ENCODE measurements at places on chromosomes 12 and 14.
A peak's percentile ranks its signal among the peaks of the same experiment; 100 is the strongest.

GRCh38 chr14:102764220-102764671 is 13.0 kb upstream of the TRAF3 start:
- DNase-seq, result no peak

DNA sequence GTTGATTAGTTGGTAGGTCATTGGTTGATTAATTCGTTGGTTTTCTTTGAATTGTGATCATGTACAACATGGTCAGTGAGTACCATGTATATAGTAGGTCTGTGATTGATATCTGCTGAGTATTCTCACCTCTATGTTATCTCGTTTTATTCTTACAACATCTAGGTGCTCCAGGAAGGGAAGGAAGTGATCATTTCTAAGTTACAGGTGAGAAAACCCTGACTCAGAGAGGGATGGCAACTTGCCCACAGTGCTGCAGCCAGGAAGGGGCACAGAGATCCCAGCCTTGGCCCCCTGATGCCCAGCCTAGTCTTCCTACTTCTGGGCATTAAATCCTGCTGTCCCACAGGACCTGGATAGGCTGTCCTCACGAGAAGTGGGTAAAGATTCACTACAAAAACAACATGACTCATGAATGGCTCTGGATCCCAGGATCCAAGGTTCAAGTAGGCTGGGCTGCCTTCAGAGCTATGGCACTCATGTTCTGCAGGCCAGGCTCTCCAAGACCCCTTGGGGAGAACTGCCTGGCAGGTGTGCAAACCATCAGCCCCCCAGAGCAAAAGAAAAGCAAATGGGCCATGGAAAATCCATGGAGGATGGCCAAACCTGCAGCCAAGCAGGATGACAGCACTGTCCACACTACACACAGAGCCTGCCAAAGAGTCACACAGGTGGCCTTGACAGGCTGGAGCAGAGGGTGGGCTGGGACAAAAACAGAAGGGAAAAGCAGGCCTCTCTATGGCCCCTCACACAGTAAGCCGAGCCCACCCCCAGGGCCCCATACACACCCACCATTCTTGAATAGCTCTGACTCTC is 146.2 kb downstream of the BCL11B start:
- no peak for DNase-seq

DNA sequence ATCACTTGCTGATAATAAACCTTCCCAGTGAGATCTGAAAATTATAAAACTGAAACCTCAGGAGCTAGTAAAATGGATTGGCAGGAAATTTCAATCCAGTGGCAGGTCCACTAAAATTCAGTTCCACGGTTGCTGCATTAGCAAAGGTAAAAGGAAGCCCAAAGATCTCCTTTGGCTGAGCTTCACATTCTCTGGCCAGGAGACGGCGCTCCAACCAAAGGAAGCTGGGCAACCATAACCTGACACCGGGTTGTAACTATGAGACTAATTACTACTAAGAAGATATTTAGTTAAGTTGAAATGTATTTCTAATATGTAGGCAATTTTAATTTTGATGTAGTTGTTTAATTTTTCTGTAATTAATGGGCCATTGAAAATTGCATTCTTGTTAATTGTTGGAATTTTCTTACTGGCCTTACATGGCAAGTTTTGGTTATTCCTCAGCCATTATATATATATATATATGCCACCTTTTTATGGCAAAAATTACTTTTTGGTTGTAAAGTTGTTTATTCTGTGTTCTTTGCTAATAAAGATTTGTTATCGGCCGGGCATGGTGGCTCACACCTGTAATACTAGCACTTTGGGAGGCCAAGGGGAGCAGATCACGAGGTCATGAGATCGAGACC is 17.0 kb downstream of the OR8S1 start:
- DNase-seq, result no peak

GRCh38 chr12:26122061-26122680 is 2.7 kb downstream of the BHLHE41 start:
- DNase-seq, result no peak

- no peak for DNase-seq
Measured at GRCh38 chr12:116257215-116257614, 20.3 kb downstream of the MED13L start.

DNA sequence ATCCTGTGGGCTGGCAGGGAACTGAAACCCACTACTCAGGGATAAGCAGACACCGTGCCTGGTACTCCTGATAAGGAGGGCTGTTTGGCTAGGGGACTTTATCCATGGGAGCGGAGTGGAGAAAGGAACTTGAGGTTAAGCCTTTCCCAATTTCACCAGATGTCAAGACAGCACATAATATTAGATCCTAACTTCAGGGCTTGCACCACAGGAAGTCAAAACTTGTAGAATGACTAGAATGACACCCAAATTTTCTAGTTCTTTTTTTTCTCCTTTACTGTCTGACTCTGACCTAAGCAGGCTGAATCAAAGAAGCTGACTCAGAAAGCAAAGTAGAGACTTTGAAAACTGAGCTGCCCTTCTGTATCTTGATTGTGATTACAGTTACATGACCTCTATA is 7.1 kb upstream of the CGRRF1 start:
- DNase-seq, result no peak

DNA sequence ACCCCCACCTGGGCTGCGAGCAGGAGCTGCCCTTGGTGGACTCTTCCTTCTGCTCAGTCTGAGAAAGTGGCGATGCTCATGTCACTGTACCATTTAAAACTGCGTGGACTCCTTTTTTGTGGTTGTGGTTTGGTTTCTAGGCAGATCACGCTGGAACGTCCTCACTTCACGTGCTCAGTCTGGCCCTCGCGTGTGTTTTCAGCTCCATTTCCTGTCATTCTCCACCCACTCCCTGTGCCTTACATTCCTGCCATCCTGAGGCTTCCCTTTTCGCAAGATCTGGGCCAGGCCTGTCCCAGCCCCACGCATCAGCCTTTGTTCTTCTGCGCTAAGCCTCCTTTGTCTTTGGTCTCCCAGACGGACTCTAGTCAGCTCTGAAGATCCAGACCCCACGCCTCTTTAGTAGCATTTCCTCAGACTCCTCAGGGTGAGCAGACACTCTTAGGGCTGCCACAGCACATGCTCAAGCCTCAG is 105.4 kb downstream of the FBXL14 start:
- DNase-seq, result no peak

DNA sequence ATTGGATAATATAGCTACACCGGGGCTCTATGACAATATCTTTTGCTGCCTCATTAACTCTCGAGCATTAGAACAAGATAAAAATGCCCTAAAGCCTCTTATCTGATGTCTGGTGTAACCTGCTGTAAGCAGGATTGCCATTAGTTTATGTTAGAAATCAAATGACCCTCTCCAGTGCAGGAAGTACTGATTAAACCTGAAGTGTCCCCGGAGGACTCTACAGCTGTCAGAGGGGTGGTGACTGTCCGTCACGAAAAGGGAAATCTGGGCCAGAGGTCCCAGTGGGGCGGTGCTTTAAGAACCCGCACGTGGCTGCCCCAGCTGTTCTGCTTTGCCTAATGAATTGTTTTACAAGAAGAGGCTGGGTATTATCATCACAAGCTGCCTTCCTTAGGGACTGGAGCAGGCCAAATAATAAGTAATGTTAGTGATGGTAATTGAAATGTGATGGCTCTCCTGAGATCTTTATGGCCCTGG is 55.7 kb downstream of the LIN52 start:
- peak; percentile 90 for DNase-seq

GRCh38 chr14:32991691-32992090 is 53.0 kb downstream of the NPAS3 start:
- DNase-seq, result no peak

DNA sequence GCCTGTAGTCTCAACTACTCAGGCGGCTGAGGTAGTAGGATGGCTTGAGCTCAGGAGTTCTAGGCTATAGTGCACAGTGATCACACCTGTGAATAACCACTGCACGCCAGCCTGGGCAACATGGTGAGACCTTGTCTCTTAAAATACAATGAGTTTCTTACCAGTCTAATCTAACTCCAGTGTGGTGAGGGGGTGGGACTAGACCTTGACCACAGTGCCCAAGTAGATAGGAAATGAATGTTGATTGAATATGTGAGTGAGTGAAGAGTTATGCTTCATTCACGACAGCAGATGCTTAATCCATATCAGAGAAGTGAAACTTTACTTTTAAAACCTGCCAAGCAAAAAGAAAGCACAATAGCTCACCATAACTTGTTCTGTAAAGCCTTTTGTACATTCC is 11.2 kb upstream of the AK7 start:
- no peak for DNase-seq

DNA sequence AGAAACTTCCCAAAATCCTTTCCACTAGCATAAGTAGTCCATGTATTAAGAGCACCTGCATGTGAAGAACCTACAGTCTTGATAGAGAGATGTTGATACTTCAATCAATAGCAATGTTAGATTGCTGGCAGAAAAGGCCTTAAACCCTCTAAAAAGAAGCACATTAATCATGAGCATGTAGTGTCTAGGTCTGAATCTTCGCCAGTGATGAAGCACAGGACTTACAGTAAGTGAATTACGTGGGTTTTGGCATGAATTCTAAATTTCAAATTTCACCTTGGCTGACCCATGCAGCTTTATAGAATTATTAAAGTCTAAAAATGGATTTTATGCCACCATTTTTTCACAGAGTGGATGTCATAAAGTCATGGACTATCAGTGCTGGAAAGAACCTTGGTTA is 791.6 kb upstream of the NOVA1 start:
- DNase-seq, result no peak

GRCh38 chr12:69161829-69162228 is 77.5 kb upstream of the CPSF6 start:
- no peak for DNase-seq

- DNase-seq, result no peak
Measured at GRCh38 chr14:57526942-57527341, 33.3 kb upstream of the CCDC198 start.

- DNase-seq, result no peak
Measured at GRCh38 chr12:128727461-128727860, 96.3 kb downstream of the SLC15A4 start.

GRCh38 chr14:89965839-89966238 is 10.1 kb downstream of the TDP1 start:
- no peak for DNase-seq

DNA sequence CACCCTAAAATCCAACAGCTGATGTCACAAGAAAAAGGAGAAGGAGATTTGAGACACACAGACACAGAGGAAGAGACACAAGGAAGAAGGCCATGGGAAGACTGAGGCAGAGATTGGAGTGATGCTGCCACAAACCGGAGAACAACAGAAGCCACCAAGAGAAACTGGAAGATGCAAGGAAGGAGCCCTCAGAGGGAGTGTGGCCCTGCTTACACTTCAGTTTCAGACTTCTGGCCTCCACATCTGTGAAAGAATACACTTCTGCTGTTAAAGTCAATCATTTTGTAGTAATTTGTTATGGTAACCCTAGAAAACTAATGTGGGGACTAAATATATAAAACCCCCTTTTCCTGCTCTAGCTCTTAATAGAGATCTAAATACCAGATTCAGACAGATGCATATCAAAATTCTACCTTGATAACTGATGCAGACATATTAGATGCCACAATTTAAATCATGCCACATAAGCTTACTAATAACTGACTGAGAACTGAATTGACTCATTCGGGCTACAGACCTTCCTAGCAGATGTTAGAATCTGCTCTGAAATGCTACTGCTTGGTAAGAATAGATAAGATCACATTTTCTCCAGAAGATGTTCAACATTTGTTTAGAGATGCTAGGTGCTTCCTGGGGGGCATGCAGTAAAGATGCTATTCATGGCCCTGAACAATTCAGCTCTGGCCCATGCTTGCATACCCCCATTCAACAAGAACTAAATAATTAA is 113.1 kb upstream of the CCND2 start:
- DNase-seq, result no peak

DNA sequence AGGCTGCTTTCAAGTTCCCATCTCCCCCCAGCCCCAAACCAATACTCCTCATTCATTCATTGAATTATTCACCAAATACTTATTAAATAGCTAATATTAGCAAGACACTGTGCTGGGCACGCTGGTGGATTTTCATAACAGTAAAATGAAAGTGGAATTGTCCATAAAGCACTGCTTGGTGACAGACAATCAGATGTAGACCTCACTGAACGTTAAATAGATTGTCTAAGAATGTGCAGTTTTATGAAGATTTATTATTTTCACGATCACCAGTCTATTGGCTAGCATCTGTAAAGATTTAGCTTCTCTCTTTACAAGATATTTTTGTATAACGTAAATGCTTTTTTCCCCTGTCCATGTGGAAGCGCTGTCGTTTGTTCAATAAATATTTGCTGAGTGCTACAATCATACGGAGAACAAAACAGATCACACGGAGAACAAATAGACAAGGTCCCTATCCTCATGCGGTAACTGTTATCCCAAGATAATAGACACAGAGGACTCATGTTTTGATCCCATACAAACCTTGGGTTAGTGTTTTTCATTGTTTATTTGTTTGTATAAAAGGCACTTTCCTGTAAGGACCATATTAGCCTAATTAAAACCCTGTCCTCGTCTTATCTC is 397.6 kb downstream of the BCAT1 start:
- no peak for DNase-seq

- peak; percentile 35 for DNase-seq
Measured at GRCh38 chr12:6272300-6273204, 37.9 kb upstream of the PLEKHG6 start.

Measured in posterior vena cava (tissue), 2 donors.